NCI-H226 (cell line): ENCODE measurements at places on chromosomes 4 and X.

- no peak for DNase-seq
Measured at GRCh38 chr4:77355731-77356130, 198.7 kb downstream of the CCNG2 start.

DNA sequence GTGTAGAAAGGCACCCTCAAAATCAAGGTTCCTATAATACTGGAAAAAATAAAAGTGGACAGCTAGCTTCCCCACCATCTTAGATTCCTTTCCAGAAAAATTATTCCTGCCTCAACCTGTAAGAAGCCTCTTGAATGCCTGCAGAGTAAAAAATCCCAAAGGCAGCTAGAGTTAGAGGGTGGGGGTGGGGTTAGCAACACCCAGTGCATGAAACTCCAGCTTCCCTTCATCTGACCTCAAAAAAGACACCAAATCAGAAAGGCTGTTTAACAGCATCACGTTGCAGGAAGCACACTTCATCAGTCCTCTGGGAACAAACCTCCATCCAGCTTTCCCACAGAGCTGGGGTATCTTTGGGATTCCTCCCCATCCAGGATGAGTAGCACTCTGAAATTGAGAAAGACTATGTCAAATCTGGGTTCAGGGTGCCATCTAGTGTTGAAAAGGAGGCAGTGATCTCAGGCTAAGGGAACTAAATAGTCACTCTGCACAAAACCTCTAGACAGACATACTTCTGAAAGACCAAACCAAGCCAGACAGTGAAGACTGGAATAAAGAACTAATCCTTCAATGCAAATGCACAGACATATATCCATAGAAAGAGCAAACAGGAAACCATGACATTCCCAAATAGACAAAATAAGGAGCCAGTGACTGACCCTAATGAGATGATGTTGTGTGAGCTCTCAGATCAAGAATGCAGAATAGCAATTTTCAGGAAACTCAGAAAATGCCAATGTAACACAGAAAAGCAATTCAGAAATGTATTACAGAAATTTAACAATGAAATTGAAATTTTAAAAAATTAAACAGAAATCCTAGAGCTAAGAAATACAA lies 97.9 kb downstream of the ARHGEF9 start:
- peak; percentile 3 for DNase-seq

DNA sequence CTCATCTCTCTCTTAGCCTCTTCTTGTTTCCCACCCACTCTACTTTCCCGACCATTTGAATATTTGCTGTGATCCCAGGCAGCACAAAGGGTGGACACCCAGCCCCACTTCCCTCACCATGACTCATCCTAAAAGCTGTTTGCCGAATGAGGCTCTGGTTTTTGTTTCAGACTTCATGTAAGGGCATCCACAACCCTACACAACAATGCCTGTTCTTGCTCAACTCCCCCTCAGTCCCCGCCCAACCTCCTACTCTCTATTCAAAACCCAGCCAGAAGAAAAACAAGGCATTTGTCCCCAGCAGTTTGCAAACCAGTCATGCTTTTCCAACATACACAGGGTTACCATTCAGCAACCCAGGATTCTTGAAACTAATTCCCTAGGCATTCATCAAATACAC lies 516.5 kb upstream of the CNKSR2 start:
- DNase-seq: peak; percentile 12

DNA sequence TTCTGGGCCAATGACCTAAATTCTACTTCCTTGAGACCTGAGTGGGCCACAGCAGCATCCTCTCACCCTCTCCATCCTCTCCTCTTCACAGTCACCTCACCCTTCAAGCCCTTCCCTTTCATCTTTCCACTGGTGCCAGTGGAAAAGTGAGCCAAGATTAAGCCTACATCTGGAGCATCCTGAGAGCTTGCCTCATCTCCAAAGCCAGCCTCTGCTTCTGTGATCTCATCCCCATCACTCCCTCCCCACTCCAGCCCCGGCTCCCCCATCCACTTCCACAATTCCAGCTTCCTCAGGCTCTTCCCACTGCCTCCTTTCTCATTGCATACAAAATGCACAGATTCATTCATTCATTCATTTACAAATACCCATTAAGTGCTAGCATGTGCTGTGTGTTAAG lies 10.1 kb upstream of the RASL11B start:
- no peak for DNase-seq

GRCh38 chr4:10173037-10173753 lies 56.6 kb upstream of the WDR1 start:
- DNase-seq: peak; percentile 67

- DNase-seq: no peak
Measured at GRCh38 chr4:147418226-147418625, 62.7 kb upstream of the EDNRA start.

- no peak for DNase-seq
Measured at GRCh38 chr4:152089584-152089983, 328.8 kb upstream of the GATB start.
